ENCODE measurements at places on chromosomes 11 and 22.
A peak's percentile ranks its signal among the peaks of the same experiment; 100 is the strongest.

GRCh38 chr11:36346562-36347383 lies 50.7 kb downstream of the PRR5L start:
- no peak for DNase-seq

DNA sequence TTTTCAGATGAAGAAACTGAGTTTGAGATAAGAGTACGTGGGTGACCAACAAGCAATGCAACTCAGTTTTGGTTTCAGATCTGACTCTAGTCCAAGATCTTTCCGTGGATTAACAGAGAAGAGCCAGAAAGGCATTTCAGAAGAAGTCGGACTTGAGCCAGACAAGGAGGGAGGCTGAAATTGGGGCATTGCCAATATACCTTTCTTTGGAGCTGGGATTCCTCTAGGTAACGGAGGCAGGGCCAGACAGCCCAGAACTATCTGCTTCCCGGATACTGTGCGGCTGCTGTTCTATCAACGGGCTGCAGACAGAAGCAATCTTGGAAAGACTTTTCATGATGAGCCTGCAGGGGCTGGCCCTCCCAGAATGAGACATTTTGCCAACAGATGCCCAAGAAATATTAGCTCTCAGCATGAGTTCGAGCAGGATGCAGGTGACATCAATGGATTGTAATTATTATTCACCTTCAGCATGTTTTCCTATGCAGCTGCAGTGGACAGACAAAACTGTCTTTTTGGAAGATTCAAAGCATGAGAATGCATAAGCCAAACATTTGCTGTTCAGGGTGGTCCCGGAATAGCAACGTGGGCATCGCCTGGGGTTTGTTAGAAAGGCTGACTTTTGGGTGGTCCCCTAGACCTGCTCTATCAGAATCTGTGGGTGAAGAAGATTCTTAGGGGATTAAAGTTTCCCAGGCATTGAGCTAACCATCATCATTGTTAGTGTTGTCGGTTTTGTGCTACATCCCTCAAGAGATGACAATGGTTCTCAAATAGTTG lies 95.7 kb downstream of the SCN3B start:
- no peak for DNase-seq

DNA sequence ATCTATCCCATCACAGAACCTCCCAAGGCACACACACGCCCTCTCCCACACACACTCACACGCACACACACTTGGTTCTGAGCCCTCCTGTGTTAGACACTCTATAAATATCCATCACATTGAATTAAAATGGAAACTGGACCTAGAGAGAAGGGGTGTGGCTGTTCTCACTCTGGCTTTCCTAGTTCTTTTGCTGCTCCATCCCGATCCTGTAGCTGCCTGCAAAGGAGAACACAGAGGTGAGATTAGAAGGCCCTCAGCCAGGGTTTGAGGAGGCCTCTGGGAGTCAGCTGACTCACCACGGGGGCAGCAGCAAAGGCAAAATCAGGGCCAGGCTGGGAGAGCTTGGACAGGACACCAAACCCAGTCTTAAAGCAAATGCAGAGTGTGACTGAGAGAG lies 192.3 kb upstream of the CADM1 start:
- no peak for DNase-seq

GRCh38 chr11:57735619-57736298 lies 5.5 kb upstream of the SELENOH start:
- no peak for DNase-seq

GRCh38 chr11:2790568-2790921 lies 90.8 kb upstream of the KCNQ1OT1 start:
- DNase-seq, result peak; percentile 1

- no peak for DNase-seq
These were observed 24.6 kb downstream of the PPIL2 start for GRCh38 chr22:21690401-21690801.

DNA sequence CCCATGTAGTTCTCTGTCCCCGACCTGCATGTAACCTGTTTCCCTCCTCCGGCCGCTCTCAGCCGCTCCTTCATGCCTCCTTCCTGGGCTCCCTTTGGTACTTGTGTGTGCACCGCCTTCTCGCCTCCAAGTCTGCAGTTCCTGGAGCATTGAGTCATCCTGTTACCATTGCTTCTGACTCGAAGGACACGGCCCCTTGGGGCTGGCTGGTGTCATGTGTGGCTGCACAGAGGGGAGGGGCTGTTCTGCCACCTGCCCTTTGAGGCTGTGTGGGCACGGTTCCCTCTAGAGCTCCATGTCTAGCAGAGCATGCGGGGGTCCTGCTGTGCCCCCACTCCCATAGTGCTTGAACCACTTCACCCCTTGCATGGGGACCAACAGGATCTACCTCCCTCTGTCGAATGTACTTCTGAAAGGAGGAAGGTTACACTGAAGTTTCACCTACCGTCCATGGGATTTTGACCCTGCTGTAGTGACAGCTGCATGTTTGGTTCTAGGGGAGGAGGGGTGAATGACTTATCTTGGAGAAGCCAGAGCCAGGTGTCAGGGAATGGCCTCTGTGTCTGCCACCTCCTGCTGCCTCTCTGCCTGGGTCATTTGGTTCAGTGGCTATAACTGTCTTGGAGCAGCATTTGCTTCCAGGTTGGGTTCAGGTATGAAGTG lies 39.6 kb downstream of the BCR start:
- peak; percentile 54 for DNase-seq

GRCh38 chr11:69799582-69799981 lies 19.6 kb downstream of the FGF3 start:
- no peak for DNase-seq

- peak; percentile 67 for DNase-seq
These were observed at the start of gene ESAM for GRCh38 chr11:124762105-124762623. TSS of gene ESAM (minus strand) at chr11:124762290. CDS start at chr11:124762154, 136 bp downstream.

GRCh38 chr11:76134239-76134638 lies 72.1 kb downstream of the WNT11 start:
- DNase-seq, result no peak

DNA sequence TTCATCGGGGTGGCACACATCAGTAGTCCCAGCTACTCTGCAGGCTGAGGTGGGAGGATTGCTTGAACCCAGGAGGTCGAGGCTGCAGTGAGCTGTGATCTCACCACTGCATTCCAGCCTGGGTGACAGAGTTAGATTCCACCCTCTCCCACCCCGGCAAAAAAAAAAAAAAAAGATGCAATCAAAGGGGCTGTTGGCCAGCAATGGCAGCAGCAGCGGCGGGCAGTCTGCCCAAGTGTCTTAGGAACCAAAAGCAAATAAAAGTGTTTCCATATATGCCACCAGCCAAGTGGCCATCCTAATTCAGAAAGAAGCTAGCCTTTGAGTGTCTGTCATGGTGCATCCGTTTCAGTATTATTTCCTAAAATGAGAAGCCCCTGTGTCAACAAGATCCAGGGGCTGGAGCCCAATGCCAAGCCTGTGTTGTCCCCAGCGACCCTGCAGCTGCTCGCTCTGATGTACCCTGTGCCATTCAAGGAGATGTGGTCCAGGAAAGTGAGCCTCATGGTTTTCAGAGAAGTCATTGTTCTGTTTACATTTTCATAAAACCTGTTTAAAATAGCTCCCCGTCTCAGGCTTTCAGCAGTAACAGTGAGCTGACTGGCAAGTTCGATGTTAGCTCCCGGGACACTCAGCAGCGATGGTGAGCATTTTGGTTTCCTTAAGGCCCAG lies 12.5 kb downstream of the CDPF1 start:
- no peak for DNase-seq

DNA sequence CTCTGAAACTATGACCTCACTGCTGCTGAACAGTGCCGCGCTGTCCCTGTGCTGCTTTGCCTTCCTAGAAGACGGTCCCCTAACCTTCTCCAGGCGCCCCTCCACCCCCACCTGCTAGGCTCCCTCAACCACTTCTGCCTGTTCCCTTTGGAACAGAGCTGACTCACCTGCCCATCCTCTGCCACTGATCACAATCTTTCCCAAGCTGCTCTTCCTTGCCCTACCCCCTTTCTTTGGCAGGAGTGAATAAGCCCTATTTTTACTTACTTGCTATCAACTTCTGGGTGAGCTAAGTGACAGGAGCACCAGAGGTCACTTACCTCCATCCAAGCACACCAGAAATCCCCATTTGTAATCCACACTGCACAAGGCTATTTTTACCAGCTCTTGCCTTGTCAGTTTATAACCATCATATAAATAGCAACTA lies 116.0 kb upstream of the BID start:
- DNase-seq, result no peak

- no peak for DNase-seq
These were observed 10.5 kb upstream of the USP28 start for GRCh38 chr11:113885897-113886296.

GRCh38 chr11:73320763-73321603 lies 12.9 kb downstream of the ARHGEF17 start:
- DNase-seq, result no peak

DNA sequence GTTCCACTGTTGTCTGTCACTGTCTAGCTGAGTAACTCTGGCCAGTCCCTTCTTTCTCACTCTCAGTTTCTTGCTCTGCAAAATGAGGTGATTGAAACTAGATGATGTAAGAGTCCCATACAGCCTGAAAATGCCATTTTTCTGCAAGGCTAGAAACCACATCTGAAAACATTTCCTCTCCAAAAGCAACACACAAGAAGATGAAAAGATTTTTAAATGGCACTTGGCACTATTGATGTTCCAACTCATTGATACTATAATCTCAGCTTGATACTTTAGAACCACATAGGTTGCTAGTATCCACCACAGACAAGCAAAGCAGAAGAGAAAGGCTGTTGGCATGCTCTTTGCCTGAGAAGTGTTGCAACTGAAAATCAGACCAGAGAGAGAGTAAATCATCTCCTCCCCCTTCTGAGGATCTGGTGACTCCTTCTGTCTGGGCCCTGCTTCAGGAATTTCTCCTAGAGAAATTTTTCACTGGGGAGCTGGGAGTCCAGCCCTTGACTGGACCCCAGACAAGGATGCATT lies 1217.9 kb downstream of the LRRC4C start:
- no peak for DNase-seq

- no peak for DNase-seq
These were observed 13.1 kb downstream of the HINFP start for GRCh38 chr11:119134389-119134978.

- peak; percentile 63 for DNase-seq
These were observed at the start of gene SH3BP1 for GRCh38 chr22:37639070-37639760. TSS of gene SH3BP1 (plus strand) at chr22:37639669. CDS start at chr22:37639788, 119 bp downstream.

- DNase-seq, result no peak
These were observed 503.9 kb downstream of the INSC start for GRCh38 chr11:15618583-15619032.

DNA sequence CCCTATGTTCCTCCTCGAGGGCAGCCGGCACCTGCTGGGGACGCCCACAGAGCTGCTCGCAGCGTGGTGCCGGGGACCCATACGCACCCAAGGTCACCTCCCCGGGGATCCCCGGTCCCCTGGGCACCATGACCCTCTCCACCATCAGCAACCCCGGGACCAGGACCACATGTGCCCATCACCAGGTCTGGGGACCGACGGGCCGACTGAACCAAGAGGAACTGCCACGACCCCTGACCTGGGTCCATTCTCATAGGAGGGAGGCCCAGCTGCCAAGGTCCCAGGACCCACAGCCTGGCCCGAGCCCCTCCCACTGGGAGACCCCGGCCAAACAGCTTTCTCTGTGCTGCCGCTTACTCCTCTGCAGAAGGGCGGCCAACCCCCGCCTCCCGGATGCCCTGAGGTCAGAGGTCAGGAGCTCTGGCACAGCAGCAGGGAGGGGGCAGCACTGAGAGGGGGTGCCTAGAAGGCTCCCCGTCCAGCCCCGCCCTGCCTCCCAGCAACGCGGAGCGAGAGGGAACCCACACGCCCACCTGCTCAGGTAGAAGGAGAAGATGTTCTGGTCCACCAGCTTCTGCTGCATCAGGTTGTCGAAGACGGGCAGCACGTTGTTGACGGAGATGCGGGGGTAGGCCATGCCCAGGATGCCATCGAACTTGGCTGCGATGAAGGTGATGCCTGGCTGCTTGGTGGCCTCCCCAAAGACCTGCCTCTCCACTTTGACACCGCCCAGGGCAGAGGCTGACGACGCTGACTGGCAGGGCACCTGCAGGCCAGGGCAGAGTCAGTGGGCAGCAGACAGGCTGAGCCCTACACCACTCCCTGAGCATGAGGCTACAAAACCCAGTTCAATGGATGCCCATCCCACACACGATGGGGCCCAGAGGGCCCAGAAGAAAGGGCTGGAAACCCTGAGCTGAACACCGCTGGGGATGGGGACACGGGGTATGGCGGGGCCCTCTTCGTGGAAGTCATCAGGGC lies 6.6 kb downstream of the CTSD start:
- DNase-seq, result no peak

- DNase-seq, result no peak
These were observed 232.8 kb downstream of the GRIK4 start for GRCh38 chr11:120744016-120744994.

- DNase-seq, result no peak
These were observed 130.2 kb downstream of the GALNT18 start for GRCh38 chr11:11491589-11491988.

Measured in stimulated activated CD4-positive, alpha-beta T cell treated with anti-CD3 and anti-CD28 coated beads, Interleukin-4, amount 100 ng/mL, for 1 hour (primary cell).